Epithelial cell of esophagus (primary cell): ENCODE measurements at places on chromosomes 16 and 17.

DNA sequence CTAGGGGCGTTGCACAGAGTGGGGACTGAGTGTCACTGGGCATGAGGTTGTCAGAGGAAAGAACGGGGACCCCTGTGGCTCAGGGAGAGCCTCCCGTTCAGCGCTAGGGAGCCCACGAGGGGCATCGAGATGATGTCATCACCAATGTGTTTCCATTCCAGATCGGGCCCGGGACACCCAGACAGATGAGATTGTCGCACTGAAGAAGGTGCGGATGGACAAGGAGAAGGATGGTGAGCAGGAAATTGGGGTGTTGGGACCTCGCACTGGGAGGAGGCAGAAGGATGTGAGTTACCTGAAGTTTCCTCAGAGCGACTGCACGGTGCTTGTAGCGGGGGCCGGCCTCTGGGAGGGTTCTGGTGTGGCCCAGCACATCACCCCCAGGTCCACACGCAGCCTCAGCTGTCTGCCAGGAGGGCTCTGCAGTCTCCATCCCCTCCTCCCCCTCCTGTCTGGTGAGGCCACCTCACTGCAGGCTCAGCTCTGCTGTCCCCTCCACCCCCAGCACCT lies 4.0 kb downstream of the CDK10 start:
- no peak for DNase-seq

DNA sequence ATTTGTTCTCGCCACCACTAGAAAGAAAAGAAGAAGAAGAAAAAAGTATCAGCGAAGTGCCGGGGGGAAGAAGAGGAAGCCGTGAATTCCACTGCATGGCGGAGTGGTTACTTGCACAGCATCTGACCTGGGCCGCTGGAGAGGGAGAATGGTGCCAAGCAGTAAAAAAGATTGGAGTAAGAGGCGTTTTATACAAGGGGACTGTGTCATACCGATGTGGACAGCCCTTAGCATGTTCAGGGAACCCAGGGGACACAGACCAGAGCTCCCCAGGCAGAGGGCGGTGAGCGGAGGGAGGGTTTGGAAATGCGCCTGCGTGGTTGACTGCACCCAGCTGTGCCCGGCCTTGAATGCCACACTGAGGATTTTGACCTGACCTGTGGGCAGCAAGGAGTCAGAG lies 52.8 kb downstream of the PLXDC1 start:
- no peak for DNase-seq

GRCh38 chr17:20999044-20999573 lies 43.7 kb downstream of the USP22 start:
- no peak for DNase-seq

GRCh38 chr16:85751698-85752501 lies 1.0 kb upstream of the C16orf74 start:
- peak; percentile 92 for DNase-seq

- no peak for DNase-seq
Observed at GRCh38 chr16:85869785-85870558, 29.0 kb upstream of the IRF8 start.

DNA sequence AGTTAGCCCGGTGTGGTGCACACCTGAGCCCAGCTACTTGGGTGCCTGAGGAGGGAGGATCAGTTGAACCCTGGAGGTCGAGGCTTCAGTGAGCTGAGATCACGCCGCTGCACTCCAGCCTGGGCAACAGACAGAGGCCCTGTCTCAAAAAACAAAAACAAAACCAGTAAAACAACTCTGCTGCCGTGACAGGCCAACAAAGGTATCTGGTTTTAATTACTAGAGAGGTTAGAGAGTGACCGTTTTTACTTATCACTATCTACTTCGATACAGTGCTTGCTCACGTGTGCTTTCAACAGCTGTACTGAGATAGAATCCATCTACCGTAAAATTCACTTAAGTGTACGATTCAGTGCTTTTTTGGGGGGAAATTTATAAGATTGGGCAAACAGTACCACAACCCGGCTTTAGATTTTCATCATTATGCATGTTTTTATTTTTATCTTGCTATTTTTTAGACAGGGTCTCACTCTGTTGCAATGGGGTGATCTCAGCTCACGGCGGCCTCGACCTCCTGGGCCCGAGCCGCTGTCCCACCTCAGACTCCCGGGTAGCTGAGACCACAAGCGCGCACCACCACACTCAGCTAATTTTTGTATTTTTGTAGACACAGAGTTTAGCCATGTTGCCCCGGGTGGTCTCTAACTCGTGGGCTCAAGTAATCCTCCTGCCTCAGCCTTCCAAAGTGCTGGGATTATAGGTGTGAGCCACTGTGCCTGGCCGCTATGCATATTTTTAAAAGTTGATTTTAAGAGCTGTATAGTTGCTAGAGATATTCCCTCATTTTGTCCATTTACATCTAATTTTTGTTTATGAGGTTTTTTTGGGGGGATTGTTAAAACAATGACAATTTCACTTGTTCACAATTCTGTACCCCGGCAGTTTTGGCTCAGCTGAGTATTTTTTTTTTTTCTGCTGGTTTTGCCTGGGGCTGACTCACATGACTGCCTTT lies 30.9 kb downstream of the SERPINF1 start:
- DNase-seq = peak; percentile 20

DNA sequence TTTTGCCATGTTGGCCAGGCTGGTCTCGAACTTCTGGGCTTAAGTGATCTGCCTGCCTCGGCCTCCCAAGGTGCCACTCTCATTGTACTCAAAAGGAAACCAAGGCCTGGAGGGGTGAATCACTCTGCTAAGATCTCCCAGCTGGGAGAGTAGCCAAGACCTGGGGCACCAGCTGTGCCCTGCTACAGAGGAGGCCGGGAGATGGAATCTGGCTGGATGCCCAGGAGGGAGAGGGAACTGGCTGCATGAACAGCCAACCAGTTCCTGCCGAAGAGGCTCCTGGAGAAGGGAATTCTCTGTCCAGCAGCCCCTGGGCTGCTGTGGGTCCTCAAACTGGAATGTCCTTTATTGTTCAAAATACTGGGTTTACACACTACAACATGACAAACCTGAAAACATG lies 238.7 kb upstream of the CIBAR2 start:
- peak; percentile 99 for DNase-seq

DNA sequence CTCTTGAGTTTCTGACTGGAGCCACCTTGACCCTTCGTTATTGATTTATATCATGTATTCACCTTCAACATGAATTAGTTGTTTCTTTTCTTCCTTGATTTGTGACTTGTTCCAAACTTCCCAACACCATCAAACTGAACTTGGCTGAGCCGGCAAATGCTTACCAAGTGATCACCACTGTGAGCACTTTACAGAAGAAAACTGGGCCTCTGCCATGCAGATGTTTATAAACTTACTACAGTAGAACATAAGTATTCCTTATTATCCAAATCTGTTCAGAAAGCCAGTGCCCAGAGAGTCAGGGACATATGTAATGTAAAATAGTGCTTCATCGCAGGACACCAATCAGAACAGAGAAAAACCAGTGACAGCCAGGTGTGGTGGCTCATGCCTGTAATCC lies 19.9 kb downstream of the CMTM4 start:
- DNase-seq = no peak

DNA sequence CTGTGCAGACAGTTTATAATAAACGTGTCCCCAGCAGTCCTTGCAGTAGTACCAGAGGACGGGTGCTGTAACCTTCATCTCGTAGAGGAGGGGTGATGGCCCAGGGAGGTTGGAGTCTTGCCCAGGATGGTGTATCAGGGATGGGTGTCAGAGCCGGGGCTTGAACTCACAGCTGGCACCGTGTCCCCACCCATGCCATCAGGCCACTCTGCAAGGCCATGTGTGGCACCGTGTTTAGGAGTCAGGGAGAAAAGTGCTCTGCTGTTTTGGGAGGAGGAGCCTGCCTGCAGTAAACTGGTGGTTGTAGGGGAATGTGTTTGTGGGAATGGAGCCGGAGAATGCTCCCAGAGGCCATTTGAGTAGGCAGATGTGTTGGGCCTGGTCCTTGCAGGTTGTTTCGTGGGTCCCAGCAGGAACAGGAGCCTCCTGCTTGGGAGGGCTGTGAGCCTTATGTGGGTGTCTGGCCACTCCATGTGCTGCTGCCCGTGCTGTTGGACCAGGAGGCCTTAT lies 1.7 kb downstream of the ADORA2B start:
- peak; percentile 51 for DNase-seq

DNA sequence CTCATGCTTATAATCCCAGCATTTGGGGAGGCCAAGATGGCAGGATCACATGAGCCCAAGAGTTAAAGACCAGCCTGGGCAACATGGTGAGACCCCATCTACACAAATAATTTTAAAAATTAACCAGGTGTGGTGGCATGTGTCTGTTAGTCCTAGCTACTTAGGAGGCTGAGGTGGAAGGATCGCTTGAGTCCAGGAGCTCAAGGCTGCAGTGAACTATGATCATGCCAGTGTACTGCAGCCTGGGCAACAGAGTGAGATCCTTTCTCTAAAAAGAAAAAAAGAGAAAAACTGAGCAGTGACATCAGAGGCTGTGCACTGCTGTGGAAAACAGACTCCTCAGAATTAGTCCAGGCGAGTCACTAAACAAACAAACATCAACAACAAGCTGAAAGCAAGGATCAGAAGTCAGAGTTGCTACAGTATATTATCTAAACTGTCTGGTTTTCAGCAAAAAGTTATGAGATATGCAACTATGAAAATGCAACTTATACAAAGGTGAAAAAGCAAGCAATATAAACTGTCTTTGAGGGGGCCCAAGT lies 39.3 kb downstream of the CBFB start:
- peak; percentile 28 for DNase-seq

DNA sequence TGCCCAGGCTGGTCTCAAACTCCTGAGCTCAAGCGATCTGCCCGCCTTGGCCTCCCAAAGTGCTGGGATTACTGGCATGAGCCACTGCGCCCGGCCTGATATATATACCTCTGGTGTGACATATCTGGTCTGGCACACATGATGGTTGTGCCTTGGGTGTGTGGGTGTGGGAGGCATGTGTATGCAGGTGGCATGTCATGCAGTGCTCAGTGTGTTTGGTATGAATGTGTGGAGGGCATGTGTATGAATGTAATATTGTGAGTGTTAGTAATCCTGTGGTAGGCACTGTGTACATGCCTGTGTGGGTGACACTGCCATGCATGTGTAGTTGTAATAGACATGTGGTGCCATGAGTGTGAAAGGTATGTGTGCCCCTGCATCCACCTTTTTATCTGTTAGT lies 179.3 kb upstream of the GOT2 start:
- DNase-seq = no peak

DNA sequence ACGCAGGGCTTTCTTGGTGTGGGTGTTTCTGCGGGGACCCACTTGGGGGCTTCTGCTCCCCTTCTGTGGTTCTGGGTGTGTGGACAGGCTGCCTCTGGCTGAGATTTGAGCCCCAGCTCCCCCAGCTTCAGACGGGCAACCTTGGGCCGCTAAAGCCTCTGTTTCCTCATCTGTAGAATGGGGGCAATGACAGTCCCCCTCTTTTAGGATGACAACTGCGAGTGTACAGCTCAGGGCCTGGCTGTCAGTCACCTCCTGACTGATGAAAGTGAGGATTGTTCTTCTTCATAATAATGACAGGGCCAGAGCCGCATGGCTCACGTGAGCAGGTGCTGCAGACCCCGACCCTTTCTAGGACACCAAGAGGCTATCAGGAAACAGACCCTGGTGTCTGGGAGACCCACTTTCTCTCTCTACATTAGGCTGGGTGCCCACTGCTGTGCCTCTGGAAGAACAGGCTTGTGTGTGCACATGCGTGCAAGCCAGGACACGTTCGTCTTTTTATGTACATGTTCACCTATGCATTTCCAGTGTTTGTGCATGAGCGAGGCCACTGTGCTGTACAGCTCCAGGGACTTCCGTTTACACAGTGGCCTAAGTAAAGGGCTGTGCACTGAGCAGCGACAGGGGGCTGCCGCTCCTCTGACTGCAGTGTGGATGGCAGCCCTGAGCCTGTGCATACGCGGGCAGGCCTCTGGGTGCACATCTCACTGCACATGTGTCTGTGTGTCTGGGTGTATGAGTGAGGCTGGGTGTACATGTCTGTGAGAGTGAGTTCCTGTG lies 4.6 kb downstream of the SPNS3 start:
- DNase-seq = peak; percentile 51

DNA sequence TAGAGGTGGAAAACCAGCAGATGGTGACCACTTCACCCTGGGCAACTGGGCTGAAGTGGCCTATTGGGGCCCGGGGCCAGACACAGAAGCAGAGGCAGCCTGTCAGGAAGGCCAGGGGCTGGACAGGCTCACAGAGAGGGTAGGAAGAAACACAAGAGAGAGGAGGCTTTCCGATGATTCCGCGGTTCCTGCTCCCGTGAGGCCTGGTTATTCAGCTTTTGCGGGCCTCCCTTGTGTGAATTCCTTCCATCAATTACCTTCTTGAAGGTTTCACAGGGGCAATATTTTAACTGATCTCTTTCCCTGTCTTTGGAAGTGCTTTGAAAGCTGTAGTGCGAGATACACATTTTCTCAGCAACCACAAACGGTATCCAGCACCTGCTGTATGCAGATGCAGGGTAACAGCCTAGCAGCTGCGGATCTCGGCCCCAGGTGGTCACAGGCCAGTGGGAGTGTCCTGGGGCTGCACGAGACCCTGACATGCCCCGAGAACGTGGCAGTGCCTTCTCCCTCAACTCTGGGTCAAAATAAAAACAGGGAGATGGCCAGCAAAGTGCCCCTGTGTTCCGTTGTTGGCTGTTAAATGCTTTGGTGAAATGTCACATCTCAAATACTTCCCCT lies 11.6 kb upstream of the CMIP start:
- DNase-seq = no peak

DNA sequence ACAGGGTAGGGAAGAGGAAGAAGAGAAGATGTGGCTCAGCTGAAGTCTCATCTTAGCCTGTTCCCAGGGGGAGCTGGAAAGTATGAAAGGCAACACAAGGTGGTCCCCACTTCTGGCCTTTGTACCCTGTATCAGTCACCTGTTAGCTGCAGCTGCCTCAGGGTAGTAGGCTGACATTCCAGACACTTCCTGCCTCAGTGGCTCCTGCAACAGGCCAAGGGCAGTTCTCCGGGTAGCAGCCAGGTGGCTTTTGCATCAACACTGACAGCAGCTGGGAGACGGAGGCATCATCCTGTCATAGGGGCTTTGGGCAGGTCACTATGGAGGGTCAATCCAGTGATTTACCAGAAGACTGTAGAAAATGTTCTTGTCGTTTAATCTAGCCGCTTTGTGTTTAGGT lies 124.0 kb downstream of the RGS9 start:
- no peak for DNase-seq

- DNase-seq = no peak
Observed at GRCh38 chr16:53933407-53933806, 229.5 kb downstream of the FTO start.

DNA sequence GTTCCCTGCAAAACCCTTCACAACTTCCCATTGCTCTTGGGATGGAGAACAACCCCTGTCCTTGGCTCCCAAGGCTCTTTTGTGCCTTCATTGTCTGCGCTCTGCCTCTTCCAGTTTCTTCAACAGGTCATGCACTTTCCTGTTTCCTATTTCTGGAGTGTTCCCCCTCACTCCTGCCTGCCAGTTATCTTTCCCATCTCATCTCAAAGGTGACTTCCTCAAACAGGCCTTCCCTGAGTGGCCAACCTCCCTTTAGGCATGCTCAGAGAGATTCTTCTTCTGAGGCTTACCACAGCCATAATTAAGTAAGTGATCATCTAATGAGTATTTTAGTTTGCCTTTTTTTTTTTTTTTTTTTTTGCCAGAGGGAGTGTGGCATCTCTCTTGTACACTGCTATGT lies 2.9 kb upstream of the CYLD start:
- no peak for DNase-seq
